ENCODE measurements at places on chromosomes 7 and 10.

- no peak for DNase-seq
These were observed 469.9 kb downstream of the CCSER2 start for GRCh38 chr10:84798312-84798711.

DNA sequence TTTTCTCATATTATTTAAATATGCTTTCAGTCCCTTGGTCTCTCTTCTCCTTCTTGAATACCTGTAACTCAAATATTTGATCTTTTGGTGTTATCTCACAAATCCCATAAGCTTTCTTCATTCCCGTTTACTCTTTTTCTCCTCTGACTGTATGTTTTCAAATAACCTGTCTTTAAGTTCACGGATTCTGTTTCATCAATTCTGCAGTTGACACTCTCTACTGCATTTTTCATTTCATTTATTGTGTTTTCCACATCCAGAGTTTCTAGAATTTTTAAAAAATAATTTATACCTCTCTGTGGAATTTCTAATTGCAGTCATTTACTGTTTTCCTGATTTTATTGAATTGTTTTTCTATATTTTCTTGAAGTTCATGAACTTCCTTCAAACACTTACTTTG lies 298.4 kb downstream of the PTPRN2 start:
- no peak for DNase-seq

GRCh38 chr7:85191383-85191782 lies 4.5 kb upstream of the SEMA3D start:
- DNase-seq: no peak

DNA sequence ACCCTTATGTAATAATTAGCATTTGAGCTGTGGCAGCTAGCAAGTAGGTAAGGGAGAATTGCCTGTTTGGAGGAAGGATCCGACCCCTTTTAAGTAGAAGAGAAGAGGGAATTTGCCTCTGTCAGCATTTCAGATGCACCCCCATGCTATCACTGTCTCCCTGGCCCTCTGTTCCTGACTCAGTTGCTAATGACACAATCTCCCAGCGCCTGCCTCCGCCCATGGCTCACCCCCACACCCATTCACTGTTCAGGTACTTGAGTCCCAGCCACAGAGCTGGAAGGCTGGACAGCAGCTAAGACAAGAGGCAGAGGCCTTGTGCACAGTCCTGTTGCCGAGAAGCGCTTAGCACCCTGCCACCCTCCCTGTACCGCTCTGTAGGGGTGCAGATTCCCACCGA lies 512.3 kb upstream of the GALNT17 start:
- no peak for DNase-seq

GRCh38 chr10:47146572-47146971 lies 153.4 kb upstream of the GDF10 start:
- no peak for DNase-seq

DNA sequence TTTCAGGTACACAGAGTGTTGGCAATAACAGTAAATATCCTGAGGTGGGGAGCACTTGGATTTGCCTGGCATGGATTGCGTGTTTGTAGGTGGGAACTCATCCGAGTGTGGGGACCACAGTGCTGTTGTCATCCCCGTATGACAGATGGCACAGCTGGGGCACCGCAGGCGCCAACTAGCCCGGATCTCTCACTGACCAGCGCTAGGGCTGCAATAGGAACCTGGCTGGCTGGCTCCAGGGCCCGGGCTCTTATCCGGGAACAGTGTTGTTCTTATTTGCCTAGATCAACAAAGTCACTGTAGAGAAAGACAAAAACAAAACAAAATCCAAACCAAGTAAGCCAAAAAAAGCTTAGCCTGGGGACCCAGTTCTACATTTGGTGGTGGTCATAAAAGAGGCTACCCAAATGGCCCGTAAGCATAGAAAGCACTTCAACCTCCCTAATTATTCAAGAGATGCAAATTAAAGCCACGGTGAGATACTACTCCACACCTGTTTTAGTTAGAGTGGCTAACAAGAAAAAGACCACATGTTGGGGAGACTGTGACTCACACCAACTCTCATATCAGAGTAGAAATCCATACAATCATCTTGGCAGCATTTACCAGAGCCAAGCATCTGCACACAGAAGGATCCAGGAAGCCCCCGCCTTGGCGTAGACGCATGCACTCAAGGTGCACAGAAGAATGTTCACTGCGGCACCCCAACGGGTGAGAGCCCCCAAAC lies 27.2 kb upstream of the PFKFB3 start:
- no peak for DNase-seq

DNA sequence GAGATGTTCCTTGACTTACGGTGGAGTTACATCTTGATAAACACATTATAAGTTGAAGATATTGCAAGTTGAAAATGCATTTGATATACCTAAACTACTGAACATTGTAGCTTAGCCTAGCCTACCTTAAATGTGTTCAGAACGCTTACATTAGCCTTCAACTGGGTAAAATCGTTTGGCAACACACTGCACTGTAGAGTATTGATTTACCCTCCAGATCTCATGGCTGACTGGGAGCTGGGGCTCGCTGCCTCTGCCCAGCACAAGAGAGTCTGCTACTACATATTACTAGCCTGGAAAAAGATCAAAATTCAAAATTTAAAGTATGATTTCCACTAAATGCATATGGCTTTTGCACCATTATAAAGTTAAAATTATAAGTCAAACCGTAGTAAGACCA lies 7.5 kb upstream of the AGR3 start:
- no peak for DNase-seq

- DNase-seq: no peak
These were observed 18.0 kb downstream of the SEMA3C start for GRCh38 chr7:80900583-80901576.

DNA sequence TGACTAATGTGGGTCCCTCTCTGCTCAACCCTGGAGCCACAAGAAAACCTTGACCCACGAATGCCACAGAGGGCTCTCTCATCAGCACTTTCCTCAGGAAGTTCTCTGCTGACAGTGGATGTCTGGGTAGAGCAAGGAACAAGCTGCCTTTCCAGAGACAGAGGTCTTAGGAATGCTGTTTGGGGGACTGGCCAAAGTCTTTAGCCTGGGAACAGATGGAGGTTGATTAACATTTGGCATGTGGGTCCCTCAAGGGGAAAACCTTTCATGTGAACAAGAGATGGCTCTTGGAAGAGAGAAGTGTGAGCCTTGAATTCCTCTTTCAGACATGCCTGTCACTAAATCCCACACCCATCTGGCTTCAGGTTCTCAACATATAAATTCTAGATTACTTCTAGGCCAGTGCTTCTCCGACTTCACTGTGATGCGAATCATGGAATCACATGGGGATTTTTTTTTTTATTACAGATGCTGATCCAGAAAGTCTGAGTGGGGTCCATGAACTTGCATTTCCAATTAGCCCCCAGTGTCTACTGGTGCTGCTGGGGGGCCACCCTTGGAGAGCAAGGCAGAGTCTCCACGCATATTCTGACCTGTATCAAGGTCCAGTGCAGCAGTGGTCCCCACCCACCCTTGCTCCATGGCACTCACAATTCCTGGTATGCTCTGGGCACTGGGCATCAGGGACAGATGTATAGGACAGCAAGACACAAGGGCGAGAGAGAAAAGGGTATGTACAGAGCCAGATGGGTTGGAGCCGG lies 360.4 kb downstream of the CXCL12 start:
- no peak for DNase-seq

DNA sequence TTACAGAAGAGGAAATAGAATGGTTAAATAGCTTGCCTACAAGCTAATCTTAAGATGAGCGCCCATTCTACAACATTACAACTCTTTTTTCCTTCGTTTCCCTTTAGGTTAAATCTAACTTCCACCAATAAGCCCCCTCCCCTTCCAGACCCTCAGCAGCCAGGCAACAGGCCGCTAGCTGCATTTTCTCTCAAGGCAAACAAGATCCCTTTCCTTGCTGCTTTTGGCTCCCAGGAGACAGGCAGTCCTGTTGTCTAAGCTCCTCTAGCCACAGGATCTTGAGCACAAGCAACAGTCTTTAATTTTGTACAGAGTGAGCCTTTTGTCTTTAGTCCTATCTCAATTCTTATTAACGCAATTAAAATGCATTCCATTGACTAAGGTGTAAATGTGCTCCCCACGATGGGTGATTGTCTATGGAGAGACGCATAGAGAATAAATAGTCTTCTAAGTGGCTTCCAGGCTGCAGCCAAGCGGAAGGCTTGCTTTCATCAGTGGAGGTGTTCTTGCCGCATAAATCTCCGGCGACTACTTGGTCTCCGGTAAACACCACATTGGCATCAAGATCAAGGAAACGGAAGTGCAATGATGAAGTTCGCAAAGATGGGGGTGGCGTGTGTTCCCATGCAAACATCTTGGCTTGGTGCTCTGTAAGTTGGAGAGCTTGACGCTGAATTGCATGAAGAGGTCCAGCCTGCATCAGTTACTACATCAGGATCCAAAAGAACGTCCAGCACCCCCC lies 181.9 kb upstream of the LYZL2 start:
- no peak for DNase-seq

GRCh38 chr10:62831346-62831745 lies 15.2 kb upstream of the EGR2 start:
- no peak for DNase-seq

DNA sequence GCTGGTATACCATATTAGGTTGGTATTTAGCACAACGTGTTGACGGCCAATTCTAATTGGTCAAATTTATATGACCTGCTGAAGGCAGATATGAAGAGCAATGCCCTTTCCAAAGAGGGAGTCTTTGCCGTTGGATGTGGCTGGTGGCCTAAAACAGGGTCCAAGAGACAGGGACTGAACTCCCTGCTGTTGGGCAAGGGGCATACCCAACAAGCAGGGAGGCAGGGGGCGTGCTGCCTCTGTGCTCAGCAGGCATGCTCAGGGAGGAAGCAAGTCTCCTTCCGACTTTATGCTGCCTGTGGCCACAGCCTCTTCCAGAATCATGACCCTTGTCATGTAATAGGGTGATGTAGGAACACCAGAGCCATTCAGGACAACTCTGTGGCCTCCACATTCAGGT lies 167.7 kb upstream of the NPVF start:
- no peak for DNase-seq

GRCh38 chr10:79377557-79378382 lies 30.5 kb downstream of the PPIF start:
- no peak for DNase-seq

GRCh38 chr7:66265566-66265965 lies 60.4 kb downstream of the TPST1 start:
- no peak for DNase-seq
